ENCODE measurements at places on chromosomes 11 and 22.

GRCh38 chr11:50412832-50413231, 380.2 kb downstream of the OR4C45 start:
- no peak for DNase-seq

- DNase-seq, result no peak
These were observed 863 bp downstream of the SIAE start for GRCh38 chr11:124672536-124673215.

DNA sequence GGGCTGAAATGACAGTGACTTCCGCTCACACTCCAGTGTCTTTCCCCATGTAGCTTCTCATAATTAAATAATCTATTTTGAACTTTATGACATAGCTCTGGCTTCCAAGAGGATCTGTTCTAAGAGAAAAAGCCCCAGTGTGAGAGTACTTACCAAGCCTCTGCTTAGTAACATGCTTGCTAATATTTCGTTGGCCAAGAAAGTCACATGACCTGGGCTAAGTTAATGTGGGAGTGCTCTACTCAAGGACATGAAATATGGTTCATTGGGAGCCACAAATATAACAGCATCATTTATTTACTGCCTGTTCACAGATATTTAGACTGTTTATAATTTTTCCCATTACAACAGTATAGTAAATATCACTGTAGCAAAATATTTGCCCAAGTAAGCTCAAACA, 42.5 kb downstream of the CCDC73 start:
- no peak for DNase-seq

DNA sequence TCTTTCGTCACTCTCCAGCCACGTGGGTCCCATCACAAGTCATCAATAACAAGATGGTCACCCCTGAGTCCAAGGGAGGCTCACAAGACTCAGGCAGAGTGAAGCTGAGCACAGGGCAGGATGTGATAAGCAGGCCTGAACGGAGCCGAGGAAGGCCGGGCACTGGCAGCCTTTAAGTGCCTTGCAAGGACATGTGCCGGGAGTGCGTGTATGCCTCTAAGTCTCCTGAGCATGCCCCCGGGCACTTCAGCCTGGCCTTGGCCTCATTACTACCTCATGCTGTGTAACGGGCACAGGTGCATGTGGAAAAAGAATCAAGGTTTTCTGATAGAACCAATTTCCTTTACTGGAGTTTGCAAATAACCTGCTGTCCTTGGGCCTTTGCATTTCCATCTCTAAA, 55.8 kb downstream of the UBASH3B start:
- no peak for DNase-seq

DNA sequence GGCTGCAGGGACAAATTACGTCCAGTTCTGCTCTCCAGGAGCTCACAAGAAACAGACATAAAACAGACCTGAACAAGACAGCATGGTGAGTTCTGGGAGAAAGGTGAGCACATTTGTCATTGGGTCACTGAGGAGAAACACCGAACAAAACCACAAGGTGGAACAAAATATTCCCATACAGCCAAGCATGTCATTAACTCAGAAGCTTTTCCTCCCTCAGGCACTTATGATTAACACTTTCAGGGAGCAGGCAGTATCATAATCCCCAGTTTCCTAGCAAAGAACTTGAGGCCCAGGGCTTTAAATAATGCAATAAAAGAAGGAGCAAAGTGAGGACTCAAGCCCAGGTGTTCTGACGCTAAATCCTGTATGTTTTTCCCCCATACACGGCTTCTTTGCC, 43.0 kb downstream of the P4HA3 start:
- no peak for DNase-seq

Data from left renal pelvis (tissue), 4 donors.